Stimulated activated CD4-positive, alpha-beta T cell treated with anti-CD3 and anti-CD28 coated beads, Interleukin-15, amount 100 ng/mL, for 24 hours (primary cell): ENCODE measurements at places on chromosomes 1 and 21.

DNA sequence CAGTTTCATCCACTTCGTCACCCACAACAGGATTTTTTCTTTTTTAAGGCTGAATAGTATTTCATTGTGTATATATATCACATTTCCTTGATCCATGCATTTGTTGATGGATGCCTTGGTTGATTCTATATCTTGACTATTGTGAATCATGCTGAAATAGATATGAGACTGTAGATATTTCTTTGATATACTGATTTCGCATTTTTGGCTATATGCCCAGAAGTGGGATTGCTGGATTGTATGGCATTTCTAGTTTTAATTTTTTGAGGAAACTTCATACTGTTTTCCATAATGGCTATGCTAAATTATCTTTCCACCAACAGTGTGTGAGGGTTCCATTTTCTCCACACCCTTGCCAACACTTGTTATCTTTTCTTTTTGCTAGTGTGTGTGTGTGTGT lies 5.0 kb downstream of the GUCA2B start:
- DNase-seq, result no peak

DNA sequence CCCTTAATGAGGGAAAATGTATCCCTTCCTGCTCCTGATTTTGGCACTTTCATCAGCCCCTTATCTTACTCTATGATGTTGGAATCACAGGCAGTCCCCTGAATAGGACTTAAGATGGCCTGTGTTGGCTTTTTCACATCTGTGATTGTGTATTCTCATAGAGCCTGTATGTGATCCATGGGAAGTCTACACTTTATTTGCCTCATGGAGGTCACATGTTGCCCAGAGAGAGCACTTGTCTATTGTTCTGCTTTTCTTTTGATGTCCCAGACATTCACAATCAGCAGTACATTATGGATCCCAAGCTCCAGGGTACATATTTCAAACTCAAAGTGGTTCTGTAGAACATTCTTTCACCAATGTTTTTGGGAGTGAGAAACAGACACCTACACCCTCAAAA lies 885.2 kb upstream of the ADGRL2 start:
- DNase-seq, result no peak

GRCh38 chr1:46532498-46533178 lies 18.8 kb downstream of the KNCN start:
- peak; percentile 81 for DNase-seq

- DNase-seq, result no peak
Measured at GRCh38 chr1:76746206-76746605, 121.1 kb upstream of the ST6GALNAC5 start.

DNA sequence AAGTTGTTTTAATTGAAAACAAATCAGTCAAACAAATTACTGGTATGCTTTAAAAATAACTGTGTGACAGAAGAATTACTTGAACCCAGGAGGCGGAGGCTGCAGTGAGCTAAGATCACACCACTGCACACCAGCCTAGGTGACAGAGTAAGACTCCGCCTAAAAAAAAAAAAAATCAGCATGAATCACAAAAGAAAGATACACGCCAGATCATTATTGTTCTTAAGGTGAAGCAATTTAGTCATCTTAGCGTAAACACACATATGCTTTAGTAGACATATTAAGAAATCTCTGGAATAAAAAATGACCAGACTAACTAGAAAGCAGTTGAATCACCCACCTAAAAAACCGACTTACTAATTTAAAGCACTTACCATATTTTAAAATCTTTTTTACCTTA lies 20.2 kb downstream of the RERE start:
- DNase-seq, result no peak

DNA sequence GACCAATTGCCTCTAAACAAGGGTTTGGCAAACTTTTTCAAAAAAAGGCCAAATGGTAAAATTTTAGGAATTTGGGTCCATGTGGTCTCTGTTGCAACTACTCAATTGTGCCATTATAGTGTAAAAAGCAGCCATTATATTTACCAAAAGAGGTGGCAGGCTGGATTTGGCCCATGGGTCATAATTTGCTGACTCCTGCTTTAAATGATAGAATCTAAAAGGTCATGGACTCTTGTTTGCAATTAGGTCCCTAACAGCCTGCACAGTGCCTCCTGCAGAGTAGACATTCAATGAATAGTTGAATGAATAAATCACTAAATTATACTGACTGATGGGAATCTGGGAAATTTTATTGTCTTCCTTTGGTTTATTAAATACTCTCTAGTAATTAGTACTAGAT lies 6.2 kb downstream of the BECN2 start:
- no peak for DNase-seq

- DNase-seq, result no peak
Measured at GRCh38 chr21:46616656-46617055, 11.8 kb upstream of the S100B start.
